ENCODE measurements at places on chromosomes 4 and X.
A peak's percentile ranks its signal among the peaks of the same experiment; 100 is the strongest.

GRCh38 chr4:18917689-18918088 lies 896.1 kb upstream of the LCORL start:
- DNase-seq, result no peak

DNA sequence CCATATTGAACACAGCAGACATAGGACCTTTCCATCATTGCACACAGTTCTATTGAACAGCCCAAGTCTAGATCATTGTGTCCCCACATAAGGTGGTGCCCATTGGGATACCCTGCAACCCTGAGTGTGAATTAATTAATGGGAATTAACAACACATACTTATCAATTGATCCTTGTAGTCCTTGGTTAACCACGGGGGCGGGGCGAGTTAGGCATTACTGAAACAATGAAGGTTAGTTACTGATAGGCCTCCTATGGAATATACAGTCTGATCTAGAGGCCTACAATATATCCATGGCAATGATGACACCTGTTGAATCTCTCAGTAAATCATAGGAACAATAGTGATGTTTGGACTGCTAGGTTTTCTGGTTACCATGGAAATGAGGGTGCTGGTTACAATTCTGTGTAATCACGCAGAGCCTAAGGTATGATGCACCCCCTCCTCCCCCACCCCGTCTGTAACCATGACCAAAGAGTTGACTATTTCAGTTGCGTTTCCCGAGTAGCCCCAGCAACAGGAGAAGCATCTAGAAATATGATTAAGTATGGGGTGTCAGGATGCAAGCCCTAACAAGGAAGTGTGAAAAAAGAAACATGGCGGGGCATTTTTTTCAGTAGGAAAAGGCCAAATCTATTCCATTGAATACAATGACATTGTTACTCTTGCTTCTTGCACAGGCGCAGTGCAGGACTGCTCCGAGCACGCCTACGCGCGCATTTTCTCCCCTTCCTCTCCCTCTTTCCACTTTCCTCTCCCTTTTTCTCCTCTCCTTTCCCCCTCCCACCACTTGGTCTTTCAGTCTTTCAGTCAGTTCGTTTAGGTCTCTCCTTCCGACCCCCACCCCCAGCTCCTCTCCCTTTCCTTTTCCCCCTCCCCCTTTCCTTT lies 677 bp upstream of the NONO start:
- DNase-seq, result no peak

GRCh38 chr4:22488106-22488505 lies 27.8 kb downstream of the ADGRA3 start:
- no peak for DNase-seq

GRCh38 chr4:11625211-11625610 lies 196.5 kb upstream of the HS3ST1 start:
- DNase-seq, result no peak

DNA sequence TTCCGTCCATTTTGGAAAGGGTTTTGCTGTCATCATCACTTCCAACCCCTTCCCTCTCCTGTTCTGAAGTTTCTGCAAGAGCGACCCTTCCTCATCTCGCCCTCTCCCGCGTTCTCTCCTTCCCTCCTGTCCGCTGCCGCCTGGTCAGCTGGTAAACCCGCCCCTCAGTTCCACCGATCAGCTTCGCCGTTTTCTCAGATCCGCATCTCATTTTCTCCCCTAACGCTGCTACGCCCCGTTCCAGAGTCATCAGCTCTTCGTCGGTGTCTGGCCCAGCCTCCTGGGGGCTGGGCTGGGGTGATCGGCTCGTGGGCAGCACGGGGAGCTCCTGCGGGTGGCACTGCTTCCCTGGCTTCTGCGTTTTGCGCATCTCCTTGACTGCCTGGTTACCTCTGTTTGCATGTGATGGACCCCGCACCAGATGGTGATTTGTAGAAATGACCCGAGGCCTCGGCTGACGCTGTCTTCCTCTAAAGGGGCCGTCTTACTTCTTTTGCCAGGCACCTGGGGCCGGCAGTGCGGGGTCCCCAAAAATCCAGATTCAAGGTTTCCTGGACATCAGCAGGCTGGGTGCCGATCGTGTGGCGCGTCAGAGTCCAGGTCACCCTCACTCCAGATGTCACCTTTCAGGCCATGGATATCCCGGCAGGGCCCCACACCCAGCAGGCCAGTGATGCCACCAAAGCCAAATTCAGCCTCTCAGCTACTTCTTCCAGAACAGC lies 13.4 kb downstream of the CTBP1 start:
- no peak for DNase-seq

- no peak for DNase-seq
These were observed 50.1 kb downstream of the ADD1 start for GRCh38 chr4:2893772-2894171.

DNA sequence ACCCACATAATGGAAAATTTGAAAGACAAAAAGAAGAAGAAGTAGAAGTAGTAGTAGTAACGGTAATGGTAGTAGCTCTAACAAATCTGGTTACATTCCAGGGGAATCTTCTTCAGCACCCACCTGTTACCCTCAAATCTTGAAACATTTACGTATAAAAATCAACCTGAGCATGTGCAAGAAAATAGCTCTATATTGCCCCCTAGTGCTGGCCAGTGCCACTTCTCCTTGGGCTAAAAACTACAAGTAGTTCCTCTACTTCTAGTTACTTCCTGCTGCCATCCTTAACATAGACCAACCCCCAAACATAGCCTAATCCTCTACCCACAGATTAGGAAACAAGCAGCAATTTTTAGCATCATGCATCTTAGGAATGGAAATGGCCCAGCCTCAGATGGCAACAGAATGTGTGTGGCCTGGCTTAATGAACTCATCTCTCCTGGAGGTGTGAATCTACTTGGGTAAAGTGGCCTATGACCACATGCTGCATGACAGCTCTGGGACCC lies 3.1 kb downstream of the PDGFC start:
- DNase-seq, result peak; percentile 60

DNA sequence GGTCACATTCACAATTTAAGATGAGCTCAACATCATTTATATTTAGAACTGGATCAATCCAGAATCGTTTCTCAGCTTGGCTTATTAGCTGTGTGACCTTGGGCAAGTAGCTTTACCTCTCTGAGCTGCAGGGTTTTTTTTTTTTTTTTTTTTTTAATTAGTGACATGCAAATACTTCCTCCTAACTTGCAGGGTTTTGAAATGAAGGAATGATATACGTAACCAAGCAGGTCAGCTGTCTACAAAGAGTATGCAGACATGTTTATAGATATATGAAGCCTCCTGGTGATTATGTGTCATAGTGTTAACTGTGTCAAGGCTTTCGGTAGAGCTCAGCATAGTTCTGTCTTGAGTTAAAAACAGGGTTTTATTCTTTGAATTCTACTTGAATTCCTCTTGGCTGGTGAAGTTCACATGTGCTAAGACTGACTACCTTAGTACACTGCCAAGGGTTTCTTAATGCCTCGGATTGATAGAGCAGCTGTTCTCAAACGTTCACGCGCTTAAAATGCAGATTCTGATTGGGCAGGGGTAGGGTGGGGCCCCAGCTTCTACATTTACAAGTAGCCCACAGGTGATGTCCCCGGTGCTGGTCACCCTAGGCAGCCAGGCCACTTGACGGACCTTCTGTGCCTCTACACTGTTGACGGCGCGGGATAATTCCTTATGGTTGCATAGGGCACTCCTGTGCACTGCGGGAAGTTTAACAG lies 654 bp upstream of the STS start:
- no peak for DNase-seq

DNA sequence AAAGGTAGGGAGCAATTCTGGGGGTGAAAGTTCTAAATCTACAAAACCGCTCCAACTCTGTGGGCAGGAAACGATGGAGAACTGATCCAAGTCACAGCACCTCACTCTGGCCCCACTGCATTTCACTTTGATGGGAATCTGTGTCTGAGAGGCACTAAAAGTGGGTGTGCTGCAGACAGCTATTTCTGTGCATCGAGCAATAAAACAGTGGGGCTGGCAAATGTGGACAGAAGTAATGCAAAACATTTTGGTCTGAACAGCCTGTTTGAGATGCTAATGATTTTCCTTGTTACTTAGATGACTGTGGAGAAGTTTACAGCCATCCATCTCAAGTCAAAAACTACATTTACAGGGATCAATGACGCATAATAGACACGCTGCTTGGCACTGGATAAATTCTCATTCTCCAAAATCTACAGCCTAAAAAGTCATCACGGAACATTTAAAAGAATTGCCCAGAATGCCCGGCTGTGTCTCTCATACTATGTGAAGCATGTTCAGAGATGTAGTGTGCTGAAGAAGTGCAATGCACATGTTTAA lies 1671.6 kb upstream of the TENM3 start:
- no peak for DNase-seq

GRCh38 chr4:18689308-18690115 lies 668.0 kb upstream of the LCORL start:
- peak; percentile 64 for DNase-seq

DNA sequence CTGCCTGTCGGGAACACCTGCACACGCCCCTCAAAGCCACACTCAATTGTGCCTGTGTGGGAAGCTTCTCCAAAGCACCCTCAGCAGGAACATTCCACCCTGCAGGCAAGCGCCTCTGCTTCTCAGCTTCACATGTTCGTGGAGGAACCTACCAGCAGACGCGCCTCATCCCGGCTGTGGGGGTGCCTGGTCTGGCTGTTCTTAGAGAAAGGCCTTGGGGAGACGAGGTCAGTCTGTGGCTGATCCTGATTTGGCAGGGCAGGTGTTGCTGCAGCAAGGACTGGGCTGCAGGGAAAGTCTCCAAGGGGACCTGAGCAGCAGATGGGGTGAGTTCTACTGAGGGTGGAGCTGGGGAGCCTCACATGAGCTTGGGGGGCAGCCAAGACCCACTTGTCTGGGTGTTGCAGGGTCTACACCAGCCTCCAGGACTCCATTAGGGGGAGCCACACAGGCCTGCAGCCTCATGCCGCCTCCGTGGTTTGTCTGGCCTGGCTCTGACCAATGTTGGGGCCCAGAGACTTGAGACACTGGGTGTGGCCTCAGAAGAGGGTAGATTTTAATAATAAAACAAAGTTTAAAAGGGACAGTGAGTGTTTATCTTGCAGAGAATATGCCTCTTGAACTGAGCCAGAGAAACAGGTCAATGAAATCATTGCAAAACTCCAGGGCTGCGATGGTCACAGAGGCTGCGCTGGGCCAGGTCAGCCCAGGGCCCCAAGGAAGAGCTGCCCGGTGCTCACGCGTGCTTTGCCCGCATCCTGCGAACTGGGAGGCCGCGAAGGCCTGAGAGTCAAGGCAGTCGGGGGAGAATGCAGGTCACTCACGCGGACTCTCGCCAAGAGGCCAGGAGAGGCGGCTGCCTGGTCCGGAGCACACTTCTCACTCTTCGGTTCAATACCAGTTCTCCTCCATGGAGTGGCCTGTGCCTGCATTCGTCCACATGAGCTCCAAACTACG lies 21.1 kb downstream of the RNF212 start:
- no peak for DNase-seq

- DNase-seq, result no peak
These were observed 130.9 kb upstream of the FAM9B start for GRCh38 chrX:9164533-9165426.

- no peak for DNase-seq
These were observed 65.7 kb upstream of the PSAPL1 start for GRCh38 chr4:7500404-7500803.

DNA sequence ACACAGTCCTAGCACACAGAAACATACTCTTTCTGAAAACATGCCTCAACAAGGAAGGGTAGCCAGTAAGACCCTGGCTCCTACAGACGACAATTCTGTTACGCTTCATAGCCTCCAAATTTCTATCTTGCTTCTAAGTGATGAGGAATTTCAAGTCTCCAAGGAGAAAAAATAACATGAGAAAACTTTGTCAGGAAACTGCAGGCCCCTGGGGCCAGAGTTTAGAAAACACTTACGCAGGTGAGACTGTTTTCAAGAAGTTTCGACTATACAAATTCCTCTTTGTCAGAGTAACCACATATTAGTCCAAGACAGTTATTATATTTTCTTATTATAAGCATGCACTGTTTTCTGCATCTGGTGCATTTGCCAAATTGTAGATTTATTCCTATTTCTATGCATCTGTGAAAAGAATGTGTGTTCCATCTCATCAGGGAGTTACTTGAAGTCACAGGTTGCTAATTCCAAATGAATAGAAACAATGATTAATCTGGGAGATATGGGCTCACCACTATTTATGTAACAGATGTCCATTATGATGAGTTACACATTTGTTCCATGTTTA lies 30.3 kb upstream of the HCCS start:
- no peak for DNase-seq

DNA sequence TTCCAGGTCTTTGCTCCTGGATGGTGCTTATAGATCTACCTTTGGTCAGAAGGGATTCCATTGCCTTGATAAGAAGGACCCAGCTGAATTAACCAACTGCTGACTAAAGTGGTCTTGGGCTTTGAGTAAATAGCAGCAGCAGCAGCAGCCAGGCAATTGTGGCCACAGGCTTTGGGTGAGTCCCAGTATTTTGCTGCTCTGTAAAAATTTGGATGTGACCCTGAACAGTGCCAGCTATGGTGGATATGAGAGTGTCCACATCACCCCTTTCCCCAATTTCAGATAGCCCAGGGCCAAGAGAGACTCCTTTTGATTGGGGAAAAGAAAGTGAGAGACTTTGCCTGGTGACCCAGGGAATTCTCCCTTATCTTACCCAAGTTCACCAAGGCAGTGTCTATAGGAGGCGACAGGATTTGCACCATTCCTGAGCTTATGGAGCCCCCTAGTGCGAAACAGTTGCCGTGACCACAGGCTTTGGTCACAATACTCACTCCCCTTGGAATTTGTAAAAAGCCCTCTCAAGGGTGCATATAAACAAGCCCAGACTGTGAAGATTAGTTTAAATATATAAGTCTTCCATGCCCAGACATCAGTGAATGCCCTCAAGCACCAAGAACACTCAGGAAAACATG lies 518.0 kb downstream of the TMA16 start:
- no peak for DNase-seq

GRCh38 chr4:133938061-133938460 lies 263.5 kb downstream of the PABPC4L start:
- no peak for DNase-seq

GRCh38 chr4:113468165-113469022 lies 293.1 kb downstream of the CAMK2D start:
- DNase-seq, result no peak

DNA sequence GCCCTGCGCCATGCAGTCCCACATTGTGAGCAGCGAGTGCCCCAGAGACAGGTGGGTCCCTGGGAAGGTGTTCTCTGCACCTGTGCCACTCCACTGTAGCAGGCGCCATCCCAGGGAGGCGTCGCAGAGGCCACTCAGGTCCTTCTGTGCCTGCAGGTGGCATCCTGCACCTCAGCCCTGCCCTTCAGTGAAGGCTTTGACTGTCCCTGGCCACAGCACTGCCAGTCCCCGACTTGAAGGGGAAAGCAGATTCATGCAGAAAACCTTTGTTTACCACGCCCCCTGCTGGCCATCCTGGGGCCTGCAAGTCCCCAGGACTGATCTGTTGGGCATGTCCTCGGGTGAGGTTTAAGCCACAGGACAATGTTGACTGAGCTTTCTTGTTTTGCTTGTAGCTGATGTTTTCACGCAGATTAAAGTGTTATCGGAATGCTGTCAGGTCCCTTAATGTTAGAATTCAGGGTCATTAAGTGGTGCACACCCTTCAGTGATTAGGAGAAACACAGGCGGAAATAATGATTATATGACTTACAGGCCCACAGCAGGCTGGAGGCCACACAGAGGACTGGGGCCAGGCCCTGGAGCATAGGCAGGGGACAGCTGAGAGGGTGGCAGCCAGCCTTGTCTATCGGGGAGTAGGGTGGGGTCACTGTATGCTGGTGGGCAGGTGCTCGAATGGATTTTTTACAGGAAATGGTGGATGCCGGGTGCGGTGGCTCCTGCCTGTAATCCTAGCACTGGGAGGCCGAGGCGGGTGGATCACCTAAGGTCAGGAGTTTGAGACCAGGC lies 5.0 kb downstream of the TACC3 start:
- DNase-seq, result peak; percentile 36

- DNase-seq, result no peak
These were observed 136.0 kb downstream of the GUCY2F start for GRCh38 chrX:109345856-109346255.

All from NCI-H2227 treated with DMSO at 0.1 percent for 48 hours (cell line).